H1 (cell line): ENCODE measurements at places on chromosomes 6 and 20.

DNA sequence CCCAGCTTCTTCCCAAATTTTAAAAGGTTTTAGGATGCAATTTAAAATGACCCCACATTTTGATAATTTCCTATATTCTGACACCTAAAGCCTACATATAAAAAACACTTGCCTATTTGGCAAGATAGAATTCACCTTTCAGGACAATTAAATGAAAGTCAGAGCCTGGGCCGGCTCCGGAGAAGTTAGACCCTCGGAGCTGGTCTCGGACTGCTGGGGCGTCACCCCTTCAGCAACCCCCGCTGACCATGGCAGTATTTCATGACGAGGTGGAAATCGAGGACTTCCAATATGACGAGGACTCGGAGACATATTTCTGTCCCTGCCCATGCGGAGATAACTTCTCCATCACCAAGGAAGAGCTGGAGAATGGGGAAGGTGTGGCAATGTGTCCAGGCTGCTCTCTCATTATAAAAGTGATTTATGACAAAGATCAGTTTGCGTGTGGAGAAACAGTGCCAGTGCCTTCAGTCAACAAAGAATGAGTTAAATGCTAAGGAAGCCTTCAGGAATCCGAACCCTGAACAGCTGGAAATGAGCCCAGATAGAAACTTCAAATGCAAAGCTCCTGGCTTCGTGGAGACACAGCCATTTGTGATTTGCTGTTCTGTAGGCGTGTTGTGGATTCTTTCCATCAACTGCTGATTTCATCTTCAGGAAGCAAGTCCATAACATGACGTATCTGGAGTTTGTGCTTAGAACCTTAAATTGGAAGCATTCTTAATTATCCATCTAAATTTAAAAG, 16.0 kb downstream of the TCFL5 start:
- no peak overlapping the region for H3K4me3 ChIP-seq
- H3K27ac ChIP-seq = no peak overlapping the region
- H3K4me1 ChIP-seq = no peaks in the 10 kb centered on the region

DNA sequence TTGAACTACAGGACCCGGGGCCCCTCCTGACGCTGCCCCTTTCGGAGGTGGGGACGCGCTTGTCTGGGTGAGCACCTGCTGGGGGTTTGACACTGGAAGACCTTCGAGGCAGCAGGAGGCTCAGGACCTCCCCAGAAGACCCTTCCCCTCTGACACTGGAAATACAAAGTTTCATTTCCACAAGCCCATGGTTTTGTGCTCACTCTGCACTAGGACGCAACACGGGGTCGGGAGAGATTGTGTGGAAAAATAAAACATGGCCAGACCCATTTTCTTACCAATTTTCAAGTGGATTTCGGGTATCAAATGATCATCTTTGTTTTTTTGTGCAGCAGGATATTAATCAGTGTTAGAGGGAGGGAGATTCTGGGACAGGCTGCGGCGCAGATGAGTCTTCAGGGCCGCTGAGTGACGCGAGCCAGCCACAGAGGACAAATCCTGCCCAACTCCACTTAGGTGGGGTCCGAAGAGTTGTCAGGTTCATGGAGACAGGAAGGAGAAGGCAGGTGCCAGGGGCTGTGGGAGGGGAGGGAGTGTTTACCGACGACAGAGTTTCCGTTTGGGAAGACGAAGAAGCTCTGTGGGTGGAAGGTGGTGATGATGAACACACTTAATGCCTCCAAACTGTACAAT, 160.0 kb upstream of the AFDN start:
- no peak for DNase-seq
- H3K4me3 ChIP-seq = no peak overlapping the region
- no peak overlapping the region for H3K27ac ChIP-seq
- no peaks in the 10 kb centered on the region for H3K36me3 ChIP-seq
- no peaks in the 10 kb centered on the region for H3K27me3 ChIP-seq

DNA sequence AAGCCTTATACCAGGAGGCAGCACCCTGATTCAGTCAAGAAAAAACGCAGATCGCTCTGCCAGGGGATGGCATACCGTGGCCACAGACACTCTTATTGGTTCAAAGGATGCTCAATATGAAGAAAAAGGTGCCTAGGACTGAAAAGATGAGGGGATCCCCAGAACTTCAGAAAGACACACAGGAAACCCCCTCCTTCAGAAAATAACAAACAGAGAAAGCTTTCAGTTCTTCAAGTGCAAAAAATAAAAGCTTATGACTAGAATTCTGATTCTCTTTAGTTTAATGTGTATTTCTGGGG, 17.7 kb upstream of the MYB start:
- no peak overlapping the region for H3K27ac ChIP-seq
- H3K27me3 ChIP-seq = no peaks in the 10 kb centered on the region
- H3K4me1 ChIP-seq = no peaks in the 10 kb centered on the region
- no peak for DNase-seq
- H3K36me3 ChIP-seq = no peaks in the 10 kb centered on the region
- H3K4me3 ChIP-seq = no peak overlapping the region

- no peak for DNase-seq
- no peak overlapping the region for H3K4me3 ChIP-seq
- no peaks in the 10 kb centered on the region for H3K4me1 ChIP-seq
- H3K27ac ChIP-seq = no peak overlapping the region
- no peaks in the 10 kb centered on the region for H3K36me3 ChIP-seq
Observed at GRCh38 chr6:88804701-88805100, 158.7 kb downstream of the RNGTT start.

DNA sequence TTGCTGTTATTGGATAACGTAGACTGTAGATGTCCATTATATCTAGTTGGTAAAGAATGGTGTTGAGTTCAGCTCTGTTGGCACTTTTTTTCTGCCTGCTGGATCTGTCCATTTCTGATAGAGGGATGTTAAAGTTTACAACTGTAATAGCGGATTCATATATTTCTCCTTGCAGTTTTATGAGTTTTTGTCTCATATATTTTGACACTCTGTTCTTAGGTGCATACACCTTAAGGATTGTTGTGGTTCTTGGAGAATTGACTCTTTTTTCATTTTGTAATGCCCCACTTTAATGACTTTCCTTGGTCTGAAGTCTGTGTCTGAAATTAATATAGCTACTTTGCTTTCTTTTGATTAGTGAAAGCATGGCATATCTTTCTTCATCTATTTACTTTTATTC, 16.1 kb downstream of the STXBP5 start:
- no peaks in the 10 kb centered on the region for H3K36me3 ChIP-seq
- no peaks in the 10 kb centered on the region for H3K27me3 ChIP-seq
- no peak overlapping the region for H3K4me3 ChIP-seq

DNA sequence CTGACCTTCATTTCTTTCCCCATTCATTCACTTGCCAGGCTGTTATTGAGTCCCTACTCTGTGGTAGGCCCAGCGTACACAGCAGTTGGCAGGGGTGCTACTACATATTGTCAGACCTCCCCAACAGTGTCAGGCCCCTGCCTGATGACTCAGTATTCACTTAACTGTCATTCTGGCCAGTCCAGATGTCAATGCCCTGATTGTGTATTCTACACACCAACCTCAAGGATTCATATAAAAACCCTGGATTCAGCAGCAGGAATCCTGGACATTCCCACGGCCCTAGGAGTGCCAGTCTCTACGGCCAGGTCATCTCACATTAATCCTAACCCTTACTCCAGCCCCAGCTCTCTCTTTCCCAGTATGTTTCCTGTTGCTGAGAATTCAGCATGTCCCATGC, 151.5 kb downstream of the TASP1 start:
- no peaks in the 10 kb centered on the region for H3K27me3 ChIP-seq
- no peak overlapping the region for H3K27ac ChIP-seq
- H3K36me3 ChIP-seq = no peaks in the 10 kb centered on the region; the same call in 1 of the 2 replicates
- DNase-seq = no peak

DNA sequence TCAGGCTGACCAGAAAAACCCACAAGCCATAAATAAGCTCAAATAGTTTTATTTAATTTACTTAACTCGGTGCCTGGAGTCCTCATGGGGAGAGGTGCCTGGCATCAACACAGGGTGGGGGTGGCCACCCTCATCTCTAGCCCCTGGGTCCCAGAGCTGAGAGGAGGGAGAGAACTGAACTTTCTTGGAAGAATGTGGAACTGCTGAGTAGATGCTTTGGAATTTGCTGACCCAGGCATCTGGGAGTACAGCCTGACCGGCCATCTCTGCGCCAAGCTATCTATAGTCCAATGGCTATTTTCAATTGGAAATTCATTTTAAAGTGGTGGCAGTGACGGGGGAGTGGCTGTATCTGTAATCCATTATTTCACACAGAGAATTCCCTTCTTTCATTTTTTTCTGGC, 104.8 kb downstream of the CDH26 start:
- H3K4me1 ChIP-seq = peaks cover 9% of the 10 kb centered on the region; the same call in 1 of the 2 replicates
- H3K27me3 ChIP-seq = 0 out of 2 replicates have a peak, but pooled peaks cover 2% of the 10 kb centered on the region
- DNase-seq = no peak
- H3K27ac ChIP-seq = no peak overlapping the region

- H3K27me3 ChIP-seq = no peaks in the 10 kb centered on the region
- DNase-seq = no peak
- no peak overlapping the region for H3K4me3 ChIP-seq
- no peaks in the 10 kb centered on the region for H3K36me3 ChIP-seq
Observed at GRCh38 chr6:145368075-145368474, 367.2 kb downstream of the EPM2A start.

DNA sequence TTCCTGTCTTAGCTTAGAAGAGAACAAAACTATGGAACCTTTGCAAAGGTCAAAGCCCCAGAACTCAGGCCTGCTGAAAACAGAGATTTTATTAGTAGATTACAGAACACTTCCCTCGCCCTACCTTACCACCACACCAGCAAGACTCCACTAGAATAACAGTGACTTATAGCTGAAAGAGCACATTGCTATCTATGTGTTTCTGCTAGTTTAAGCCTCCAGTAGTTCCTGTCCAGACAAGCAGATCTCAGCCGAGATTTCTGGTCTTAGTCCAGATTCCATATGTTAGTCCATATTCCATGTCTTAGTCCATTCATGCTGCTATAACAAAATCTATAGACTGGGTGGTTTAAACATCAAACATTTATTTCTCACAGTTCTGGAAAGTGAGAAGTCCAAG, 412.3 kb upstream of the ID4 start:
- no peak for DNase-seq
- H3K4me1 ChIP-seq = no peaks in the 10 kb centered on the region
- no peak overlapping the region for H3K27ac ChIP-seq
- no peaks in the 10 kb centered on the region for H3K36me3 ChIP-seq
- no peaks in the 10 kb centered on the region for H3K27me3 ChIP-seq

DNA sequence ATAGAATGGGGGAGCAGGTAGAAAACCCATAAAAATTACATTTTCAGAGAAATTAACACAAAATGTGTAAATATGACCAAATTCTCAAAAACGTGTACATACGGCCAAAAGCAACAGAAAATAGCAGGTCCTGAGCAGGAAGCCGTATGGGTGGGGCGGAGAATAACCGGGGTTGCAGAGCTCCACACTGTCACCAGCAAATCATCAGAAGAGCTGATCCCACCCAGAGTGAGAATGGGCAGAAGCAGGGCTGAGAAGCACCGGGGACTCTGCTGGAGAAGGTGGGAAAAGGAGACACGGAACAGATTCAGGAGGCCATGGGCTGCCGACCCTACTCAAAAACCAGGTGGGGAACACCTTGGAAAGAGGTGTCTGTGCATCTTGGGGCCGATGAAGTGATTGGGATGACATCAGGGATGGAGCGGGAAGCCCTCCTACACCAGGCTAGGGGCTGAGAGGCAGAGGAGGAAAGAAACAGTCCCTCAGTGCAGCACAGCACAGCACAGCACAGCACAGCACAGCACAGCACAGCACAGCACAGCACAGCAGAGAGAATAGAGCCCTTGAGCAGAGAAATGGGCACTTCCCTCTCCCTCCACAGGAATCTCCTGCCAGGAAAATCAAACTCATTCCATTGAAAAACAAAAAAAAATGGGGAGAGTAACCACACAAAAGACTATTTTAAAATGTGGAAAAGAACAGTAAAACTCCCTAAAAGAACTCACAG, 22.3 kb downstream of the STX7 start:
- no peak for DNase-seq
- no peak overlapping the region for H3K4me3 ChIP-seq
- H3K27me3 ChIP-seq = no peaks in the 10 kb centered on the region
- H3K4me1 ChIP-seq = peaks cover 4% of the 10 kb centered on the region

DNA sequence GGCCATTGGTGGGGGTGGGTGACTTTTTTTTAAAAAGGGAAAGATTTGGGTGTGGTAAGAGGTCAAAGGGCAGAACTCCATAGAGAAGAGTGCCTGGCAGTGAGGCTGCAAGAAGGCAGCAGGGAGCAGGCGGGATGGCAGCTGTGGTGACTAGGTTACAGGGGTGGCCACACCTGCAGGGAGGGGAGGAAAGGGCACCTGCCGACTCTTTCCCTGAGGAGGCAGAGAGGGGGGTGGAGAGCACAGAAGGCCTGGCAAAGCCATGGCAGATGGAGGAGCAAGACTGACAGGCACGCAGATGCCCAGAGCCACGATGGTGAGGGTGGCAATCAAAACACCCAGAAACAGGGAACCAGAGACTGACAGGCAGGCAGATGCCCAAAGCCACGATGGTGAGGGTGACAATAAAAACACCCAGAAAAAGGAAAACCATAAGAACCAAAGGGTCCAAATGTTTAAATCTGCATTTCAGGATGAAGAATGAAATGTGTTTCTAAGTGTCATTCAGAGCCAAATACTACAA, 19.3 kb downstream of the CST7 start:
- H3K36me3 ChIP-seq = peaks cover 29% of the 10 kb centered on the region
- no peak for DNase-seq
- H3K4me3 ChIP-seq = no peak overlapping the region
- no peak overlapping the region for H3K27ac ChIP-seq
- H3K4me1 ChIP-seq = no peaks in the 10 kb centered on the region
- H3K27me3 ChIP-seq = no peaks in the 10 kb centered on the region

DNA sequence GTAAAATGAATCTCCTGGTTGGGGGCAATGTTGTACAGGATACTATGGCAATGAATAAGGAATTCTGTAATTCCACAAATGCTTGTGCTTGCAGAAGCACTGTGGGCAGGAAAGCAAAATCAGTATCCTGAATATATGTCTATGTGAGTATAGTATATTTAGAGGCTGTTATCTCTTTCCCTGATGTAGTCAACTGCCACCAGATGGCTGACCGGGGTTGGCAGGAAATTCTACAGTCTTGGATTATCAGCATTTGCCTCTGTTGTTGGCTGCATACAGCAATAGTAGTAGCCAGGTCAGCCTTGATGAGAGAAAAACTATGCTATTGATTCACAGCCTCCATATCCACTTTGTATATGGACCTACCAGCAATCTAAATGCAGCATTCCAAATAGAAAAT, 425.1 kb upstream of the JAG1 start:
- no peaks in the 10 kb centered on the region for H3K4me1 ChIP-seq
- H3K36me3 ChIP-seq = no peaks in the 10 kb centered on the region
- no peaks in the 10 kb centered on the region for H3K27me3 ChIP-seq

- H3K4me3 ChIP-seq = no peak overlapping the region
- no peak for DNase-seq
- peaks cover 12% of the 10 kb centered on the region for H3K36me3 ChIP-seq
- no peak overlapping the region for H3K27ac ChIP-seq
- H3K4me1 ChIP-seq = no peaks in the 10 kb centered on the region; the same call in 1 of the 2 replicates
Observed at GRCh38 chr20:11921321-11921720, 3.6 kb downstream of the BTBD3 start.
